Stimulated activated CD4-positive, alpha-beta T cell treated with anti-CD3 and anti-CD28 coated beads, Interleukin-15, amount 100 ng/mL, for 1 hour (primary cell): ENCODE measurements at places on chromosomes 5 and 9.

DNA sequence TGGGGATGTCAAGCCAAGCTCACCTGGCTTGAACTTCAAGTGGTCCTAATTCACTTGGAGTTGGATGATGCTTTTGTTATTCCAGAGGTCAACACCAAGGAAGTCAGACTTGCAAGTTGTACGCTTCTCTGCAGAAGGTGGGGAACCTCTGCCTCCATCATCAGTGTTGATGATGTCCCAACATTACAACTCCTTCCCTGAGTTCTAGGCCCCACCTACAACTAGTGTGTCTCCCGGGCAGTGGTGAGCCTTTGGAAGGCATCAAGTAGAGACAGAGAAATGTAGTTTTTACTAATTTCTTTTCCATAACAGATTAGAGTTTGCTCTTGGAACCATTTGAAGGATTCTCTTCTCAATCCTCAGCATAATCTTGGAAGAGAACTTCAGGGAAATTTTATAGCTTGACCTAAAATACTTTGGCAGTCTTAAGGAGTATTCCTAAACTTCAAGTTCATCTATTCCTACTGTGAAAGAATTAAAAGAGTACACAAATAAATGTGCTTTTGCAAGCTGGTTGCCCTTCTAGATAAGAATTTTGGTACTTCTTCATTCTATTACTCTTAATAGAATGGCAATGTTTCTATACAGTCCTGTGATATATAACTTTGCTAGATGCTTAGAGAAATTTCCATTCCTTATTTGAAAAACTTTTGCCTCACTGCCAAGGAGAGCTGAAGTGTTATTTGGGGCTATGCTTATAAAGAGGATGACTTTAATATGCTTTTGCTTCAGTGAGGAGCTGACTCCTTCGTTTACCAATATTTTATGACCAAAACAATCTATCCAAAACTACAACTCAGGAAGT is 12.0 kb downstream of the MAMDC2 start:
- DNase-seq = no peak

DNA sequence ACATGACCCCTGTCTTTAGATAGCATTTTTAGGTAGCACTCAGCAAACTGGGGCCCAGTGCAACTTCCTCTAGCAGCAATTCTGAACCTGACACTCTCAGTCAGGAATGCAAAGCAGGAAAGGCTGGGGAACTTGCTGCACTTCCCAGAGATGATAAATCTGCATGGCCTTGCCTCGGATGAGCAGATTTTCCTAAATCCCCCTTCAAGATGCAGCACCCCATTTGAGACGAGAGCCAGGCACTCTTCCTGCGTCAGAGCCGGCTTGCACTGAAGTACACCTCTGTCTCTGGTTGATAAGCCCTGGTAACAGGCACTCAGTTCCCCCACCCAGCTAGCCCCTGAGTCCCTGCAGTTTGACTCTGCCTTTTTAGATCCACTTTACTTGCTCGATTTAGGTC is 296.7 kb upstream of the PANK3 start:
- no peak for DNase-seq

- DNase-seq = no peak
Measured at GRCh38 chr9:3513265-3513818, 12.5 kb downstream of the RFX3 start.

GRCh38 chr9:111001526-111001925 is 36.7 kb downstream of the LPAR1 start:
- DNase-seq = no peak

DNA sequence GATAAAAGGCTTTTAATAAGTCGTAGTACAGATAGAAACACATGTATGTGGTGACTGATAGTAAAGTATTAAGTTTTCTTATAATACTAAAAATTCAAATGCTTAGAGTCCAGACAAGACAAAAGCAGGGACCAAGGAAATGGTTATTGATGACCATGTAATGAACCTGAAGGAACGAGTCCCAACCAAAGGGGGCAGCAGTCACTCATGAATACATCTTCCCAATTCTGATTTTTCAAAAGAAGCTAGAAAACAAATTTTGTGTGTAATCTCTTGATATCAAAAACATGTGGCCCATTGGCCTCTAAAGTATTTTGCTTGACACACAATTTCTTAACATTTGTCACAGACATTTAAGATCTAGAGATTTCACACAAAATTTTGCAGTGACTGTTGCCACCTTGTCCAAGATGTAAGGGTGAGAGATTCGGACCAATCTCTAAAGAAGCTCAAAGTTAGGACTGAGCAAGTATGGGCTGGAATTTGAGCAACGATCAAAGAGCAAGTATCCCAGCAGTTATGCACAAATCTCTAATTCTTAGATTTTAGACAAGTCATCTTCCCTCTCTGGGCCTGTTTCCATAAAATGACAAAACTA is 66.8 kb downstream of the ARL15 start:
- DNase-seq = no peak

DNA sequence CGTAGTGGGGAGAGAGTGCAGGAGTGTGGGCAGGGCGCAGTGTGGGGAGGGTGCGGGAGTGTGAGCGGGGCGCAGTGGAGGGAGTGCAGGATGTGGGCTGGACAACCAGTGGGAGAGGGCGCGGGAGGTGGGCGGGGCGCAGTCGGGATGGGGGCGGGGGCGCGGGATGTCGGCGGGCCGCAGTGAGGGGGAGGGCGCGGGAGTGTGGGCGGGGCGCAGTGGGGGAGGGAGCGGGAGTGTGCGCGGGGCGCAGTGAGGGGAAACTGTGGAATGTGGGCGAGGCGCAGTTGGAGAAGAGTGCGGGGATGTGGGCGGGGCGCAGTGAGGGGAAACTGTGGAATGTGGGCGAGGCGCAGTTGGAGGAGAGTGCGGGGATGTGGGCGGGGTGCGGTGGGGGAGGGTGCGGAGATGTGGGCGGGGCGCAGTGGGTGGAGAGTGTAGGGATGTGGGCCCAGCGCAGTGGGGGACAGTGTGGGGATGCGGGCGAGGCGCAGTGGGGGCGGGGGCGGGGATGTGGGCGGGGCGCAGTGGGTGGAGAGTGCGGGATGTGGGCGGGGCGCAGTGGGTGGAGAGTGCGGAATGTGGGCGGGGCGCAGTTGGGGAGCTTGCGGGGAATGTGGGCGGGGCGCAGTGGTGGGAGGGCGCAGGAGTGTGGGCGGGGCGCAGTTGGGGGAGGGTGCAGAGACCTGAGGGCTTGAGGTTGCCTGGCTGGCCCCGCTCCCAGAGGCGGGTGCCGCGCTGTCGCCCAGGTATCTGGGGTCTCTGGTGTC is at the start of gene NXNL2:
Gene NXNL2 (plus strand): TSS at position 723 of the 770 bp plus-strand sequence. CDS start 257 bp downstream, outside the sequence.
- DNase-seq = no peak

- DNase-seq = no peak
Measured at GRCh38 chr9:132876849-132877248, 1.2 kb downstream of the AK8 start.

DNA sequence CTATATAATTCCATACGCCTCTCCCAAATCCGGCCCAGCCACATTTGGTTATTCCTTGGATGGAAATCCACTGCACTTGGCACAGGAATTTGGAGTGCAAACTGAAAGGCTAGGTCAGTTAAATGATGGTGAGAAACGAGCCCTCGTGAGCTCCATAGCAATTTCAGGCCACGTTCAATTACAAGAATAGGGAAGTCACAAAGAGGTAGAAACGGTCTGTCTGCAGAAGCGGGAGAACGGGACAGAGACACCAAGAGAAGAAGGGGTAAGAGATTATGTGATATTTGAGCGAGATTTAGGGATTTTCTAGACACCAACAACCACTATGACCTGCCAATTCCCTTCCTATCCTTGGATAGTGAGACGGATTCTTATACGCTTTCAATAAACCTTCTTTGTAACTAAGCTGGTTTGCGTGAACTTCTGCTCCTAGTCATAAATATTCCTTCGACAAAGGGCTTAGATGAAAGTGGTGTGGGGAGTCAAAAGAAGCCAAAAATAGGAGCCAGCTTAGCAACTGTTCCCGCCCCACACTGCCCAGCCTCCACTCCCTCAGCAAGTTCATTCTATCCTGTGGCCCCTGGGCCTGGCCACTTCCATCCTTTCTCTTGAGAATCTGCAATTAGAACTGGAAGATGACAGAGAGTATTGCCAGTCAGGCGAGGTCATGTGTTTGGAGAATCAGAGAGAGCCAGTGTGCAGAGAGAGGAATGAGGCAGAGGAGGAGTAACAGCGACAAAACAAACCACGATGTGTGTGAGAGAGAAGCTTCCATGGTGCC is 118.4 kb downstream of the ZNF608 start:
- no peak for DNase-seq

GRCh38 chr9:4207881-4208615 is 91.8 kb downstream of the GLIS3 start:
- no peak for DNase-seq

GRCh38 chr9:21696411-21696871 is 106.0 kb upstream of the MTAP start:
- no peak for DNase-seq

- no peak for DNase-seq
Measured at GRCh38 chr5:1331861-1332405, 13.0 kb downstream of the CLPTM1L start.

DNA sequence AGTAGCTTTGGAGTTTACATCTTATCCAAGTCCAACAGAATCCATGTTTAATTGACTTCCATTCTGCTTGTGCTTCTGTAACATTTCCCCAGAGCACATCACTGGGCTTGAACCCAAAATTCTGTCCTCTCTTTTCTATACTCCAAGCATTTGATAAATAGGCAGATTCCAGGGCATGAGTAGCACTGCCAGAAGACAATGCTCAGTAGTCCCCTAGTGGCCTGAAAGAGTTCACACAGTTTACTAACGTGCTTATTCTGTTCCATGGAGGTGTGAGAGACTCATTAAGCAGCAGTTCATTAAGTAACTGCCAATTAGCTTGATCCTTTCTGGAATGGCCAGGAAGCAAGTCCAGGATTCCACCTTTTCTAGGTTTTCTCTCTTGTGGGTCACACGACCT is 9.4 kb upstream of the GABRA6 start:
- DNase-seq = no peak

DNA sequence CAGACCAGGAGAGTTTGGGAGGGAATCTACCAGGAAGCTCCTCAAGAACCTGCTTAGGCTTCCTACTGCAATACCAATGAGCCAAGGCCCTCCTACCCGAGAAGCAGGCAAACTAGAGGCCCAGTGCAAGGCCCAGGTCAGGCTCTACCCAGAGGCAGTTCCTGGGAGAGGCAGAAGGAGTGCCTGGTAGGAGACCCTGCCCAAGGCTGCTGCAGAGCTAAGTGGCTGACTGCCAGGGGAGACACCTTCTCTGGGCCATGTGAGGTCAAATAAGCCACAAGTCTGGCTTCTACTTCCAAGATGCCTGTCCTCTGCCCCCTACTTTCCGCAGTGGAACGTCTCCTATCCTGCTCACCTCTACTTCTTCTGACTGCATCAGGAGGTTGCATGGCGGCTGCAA is 17.8 kb downstream of the ACSL6 start:
- DNase-seq = no peak

DNA sequence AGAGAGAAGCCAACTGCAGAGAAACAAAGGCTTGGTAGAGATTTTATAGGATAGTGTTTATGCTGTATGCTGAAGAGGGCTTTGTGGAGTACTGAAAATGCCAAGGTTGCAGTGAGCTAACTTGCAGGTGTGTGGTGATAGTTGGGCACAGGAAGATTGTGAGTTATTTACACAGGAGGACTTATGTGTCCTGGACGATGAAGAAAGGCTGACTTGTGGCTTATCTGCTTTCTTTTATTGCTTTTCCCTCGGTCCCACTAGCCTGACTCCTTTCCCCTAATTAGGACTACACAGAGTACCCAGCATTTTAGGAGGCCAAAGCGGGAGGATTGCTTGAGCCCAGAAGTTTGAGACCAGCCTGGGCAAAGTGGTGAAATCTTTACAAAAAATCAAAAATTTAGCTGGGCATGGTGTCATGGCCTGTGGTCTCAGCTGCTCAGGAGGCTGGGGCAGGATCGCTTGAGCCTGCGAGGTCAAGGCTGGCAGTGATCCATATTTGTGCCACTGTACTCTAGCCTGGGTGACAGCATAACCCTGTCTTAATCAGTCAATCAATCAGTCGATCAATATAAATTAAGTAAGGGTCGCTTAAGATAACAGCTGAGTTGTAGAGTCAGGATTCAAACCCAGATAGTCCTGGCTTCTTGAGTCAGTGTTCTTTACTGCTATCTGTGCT is 61.9 kb downstream of the UBE2R2 start:
- DNase-seq = no peak

GRCh38 chr5:110836851-110837250 is 98.0 kb downstream of the SLC25A46 start:
- no peak for DNase-seq

- DNase-seq = no peak
Measured at GRCh38 chr5:171776213-171776612, 9.4 kb upstream of the SMIM23 start.

DNA sequence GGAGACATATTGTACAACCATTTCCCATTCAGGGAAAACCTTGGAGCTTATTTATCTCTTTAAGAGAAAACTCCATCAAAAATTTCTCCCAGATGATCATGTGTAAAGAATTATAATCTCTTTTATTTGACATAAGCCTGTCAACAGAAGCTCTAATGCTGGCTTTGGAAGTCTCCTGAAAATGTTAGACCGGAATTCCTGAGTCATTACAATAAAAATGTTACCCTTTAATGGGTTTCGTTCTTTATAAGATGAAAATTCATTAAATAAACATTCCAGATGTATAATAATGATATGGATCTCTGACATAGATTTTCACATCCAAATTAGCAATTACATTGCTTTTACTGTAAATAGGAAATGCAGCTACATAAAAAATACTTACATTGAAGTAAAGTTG is 1036.4 kb downstream of the EFNA5 start:
- no peak for DNase-seq

GRCh38 chr9:86990290-86990689 is 43.0 kb upstream of the GAS1 start:
- no peak for DNase-seq

- no peak for DNase-seq
Measured at GRCh38 chr9:78574354-78575045, 277.6 kb downstream of the PSAT1 start.

DNA sequence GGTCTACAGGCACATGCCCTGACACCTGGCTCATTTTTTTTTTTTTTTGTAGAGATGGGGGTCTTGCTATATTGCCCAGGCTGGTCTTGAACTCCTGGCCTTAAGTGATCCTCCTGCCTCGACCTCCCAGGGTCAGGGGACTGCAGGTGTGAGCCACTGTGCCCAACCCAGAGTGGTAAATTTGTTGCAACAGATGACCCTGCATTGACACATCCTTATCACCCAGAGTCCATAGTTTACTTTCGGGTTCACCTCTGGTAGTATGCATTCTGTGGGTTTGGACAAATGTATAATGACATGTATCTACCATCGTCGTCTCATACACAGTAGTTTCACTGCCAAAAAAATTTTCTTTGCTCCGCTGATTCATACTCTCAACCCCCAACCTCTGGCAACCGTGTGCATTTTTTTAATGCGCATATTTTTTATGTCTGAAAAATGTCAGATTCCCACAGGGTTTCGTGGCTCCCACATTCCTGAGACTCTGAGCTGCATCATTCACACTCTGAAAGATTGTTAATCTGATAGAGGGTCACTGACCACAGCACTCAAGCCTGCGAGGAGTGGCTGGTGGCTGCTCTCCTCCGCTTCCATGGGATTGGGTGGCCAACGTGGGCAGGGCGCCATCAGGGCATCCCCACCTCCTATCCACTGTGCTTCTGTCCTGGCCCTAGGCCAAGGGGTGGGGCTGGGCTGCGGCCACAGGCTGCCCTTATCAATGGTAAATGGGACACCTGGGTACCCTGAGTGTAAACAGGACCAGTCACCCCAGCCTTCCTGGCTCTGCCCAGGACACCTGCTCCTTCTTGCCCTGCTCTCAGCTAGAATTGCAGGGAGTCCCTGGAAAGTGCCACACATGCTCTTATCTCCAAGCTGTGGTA is 9.6 kb downstream of the NDST1 start:
- no peak for DNase-seq
